ENCODE measurements at places on chromosomes 13 and 19. TPM values are rescaled to one million over a fixed set of nuclear protein-coding genes. Genes with fewer than 3 reads are reported as not detected.

The MCEMP1 gene
- total RNA-seq = not detected

The SIGLEC12 gene
- not detected for total RNA-seq

The CABP5 gene
- total RNA-seq = not detected

The VMAC gene
- total RNA-seq = 8.9 TPM

The LAIR1 gene
- total RNA-seq = 2.1 TPM

The SMAD9 gene
- total RNA-seq = 0.26 TPM

The PTBP1 gene
- total RNA-seq = 614 TPM

The IGFL1 gene
- total RNA-seq = not detected

GRCh38 chr19:18795540-18795939 is 4.4 kb upstream of the COMP start:
- DNase-seq = no peak
- H3K27me3 ChIP-seq = peaks cover 15% of the 10 kb centered on the region
- H3K4me1 ChIP-seq = no peaks in the 10 kb centered on the region
- H3K4me3 ChIP-seq = no peak overlapping the region

- no peak overlapping the region for H3K27ac ChIP-seq
- H3K4me1 ChIP-seq = peaks cover 23% of the 10 kb centered on the region
- peaks cover 4% of the 10 kb centered on the region for H3K27me3 ChIP-seq
- H3K4me3 ChIP-seq = no peak overlapping the region
Observed at GRCh38 chr19:42657556-42657955, 62.8 kb upstream of the CEACAM8 start.

GRCh38 chr13:113650275-113650674 is 7.7 kb downstream of the ATP4B start:
- peaks cover 7% of the 10 kb centered on the region for H3K27me3 ChIP-seq
- H3K4me1 ChIP-seq = peaks cover 18% of the 10 kb centered on the region
- H3K27ac ChIP-seq = no peak overlapping the region
- peaks cover 6% of the 10 kb centered on the region for H3K36me3 ChIP-seq
- DNase-seq = no peak
- H3K4me3 ChIP-seq = no peak overlapping the region

DNA sequence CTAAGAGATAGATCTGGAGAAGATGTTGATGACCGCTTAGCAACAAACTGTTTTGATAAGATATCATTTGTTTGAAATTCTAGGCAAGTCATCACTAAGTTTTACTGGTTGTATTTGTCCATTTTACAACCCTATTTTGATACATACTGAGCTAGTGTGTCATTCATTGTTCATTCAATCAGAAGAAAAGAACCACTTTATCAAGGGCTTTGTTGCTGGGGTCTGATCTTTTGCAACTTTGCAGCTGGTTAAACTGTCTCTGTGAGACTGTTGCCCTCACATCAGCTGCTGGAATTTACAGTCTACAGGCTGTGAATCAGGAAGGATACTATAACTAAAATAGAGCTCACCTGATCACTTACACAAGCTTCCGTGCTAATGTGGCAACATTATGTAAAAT is 290.5 kb downstream of the RFC3 start:
- no peak overlapping the region for H3K27ac ChIP-seq
- DNase-seq = no peak
- H3K4me1 ChIP-seq = peaks cover 9% of the 10 kb centered on the region
- H3K36me3 ChIP-seq = no peaks in the 10 kb centered on the region
- H3K4me3 ChIP-seq = no peak overlapping the region

DNA sequence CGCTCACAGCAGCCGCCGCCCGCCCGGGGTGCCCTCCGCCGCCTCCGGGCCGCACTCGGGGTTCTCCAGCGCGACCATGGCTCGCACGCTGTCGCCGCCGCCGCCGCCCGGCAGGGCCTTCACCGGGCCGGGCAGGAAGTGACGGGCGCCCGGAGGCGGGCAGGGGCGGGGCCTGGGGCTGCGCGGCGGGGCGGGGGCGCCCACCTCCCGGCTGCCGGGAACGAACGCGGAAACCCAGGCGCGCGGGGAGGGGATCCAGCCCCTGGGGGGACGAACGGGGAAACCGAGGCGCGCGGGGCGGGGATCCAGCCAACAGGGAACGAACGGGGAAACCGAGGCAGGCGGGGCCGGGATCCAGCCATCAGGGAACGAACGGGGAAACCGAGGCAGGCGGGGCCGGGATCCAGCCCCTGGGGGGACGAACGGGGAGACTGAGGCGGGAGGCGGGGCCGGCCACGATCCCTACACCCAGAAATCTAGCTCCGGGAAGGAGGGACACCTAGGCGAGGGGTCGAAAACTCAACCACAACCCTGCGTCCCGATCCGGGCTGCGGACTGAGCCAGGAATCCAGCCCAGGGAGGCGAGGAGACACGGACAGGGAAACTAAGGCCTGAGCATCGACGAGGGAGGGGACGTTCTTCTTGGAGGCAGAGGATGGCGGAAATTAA is at the start of gene R3HDM4:
Gene R3HDM4, minus strand, starts transcription at position 140 of the 669 bp plus-strand sequence. Its CDS starts 62 bp downstream, at position 78.
- H3K27ac ChIP-seq = no peak within 1 kb of the TSS
- H3K4me3 ChIP-seq = peak within 1 kb of the TSS; percentile 91
- peaks cover 5% of the 10 kb centered on the region for H3K27me3 ChIP-seq
- peak; percentile 74 for DNase-seq

- H3K4me1 ChIP-seq = no peaks in the 10 kb centered on the region
- DNase-seq = no peak
Observed at GRCh38 chr19:2865334-2866100, 1.6 kb upstream of the ZNF556 start.

DNA sequence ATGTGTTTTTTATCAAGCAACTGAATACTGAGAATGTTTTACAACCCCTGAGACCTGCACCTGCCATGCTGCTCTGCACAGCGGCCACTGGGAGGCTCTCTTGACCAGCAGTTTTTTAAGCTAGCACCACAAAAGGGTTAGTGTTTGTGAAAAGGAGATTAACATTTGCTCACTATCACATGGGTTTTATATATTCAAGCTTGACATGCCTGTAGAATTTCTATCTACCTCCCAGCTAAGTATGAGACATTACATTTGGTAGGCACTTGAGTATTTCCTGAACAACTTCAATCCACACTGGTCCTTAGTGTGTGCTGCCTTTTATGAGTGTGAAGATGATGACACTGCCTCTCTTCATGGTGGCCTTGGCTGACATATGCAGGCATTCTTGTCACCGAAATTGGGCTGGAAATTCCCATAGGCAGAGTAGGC is 1238.9 kb downstream of the UQCRFS1 start:
- no peaks in the 10 kb centered on the region for H3K27me3 ChIP-seq
- no peak overlapping the region for H3K4me3 ChIP-seq
- no peaks in the 10 kb centered on the region for H3K36me3 ChIP-seq

GRCh38 chr19:12364391-12365235 is 870 bp downstream of the ZNF442 start:
- H3K27ac ChIP-seq = peak overlapping the region; percentile 72
- DNase-seq = no peak
- peaks cover 8% of the 10 kb centered on the region for H3K27me3 ChIP-seq

- no peak overlapping the region for H3K27ac ChIP-seq
- H3K4me1 ChIP-seq = peaks cover 3% of the 10 kb centered on the region
- H3K4me3 ChIP-seq = no peak overlapping the region
- peaks cover 3% of the 10 kb centered on the region for H3K27me3 ChIP-seq
- no peaks in the 10 kb centered on the region for H3K36me3 ChIP-seq
Observed at GRCh38 chr19:5166262-5166661, 174.3 kb downstream of the PTPRS start.

All from endothelial cell (in vitro differentiated cells).